ENCODE measurements at places on chromosomes 6 and 20. TPM values are rescaled to one million over a fixed set of nuclear protein-coding genes. Genes with fewer than 3 reads are reported as not detected.
A peak's percentile ranks its signal among the peaks of the same experiment; 100 is the strongest.

- no peak for DNase-seq
These were observed 8.9 kb downstream of the FITM2 start for GRCh38 chr20:44302026-44302669.

DNA sequence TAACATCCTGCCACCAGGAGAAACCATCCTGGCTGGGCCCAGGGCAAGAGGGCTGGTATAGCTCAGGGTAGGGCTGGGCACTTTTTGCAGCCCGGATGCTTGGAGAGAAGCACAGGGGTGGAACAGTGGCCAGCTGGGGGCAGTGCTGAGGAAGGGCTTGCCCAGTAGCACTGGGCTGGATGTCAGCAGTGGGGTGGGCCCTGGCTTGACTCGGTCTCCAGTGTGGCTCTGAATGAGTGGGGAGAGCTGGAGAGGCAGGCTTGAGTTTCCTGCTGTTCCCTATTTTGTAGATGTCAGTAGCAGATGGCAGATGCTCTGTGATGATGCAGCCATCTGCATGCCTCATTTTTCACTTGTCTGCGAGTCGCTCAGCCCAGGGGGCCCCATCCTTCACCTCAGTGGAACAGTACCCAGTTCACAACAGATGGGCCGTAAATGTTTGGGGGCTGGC, 56.3 kb upstream of the TULP1 start:
- DNase-seq: peak; percentile 26

The TSHZ2 gene
- total RNA-seq: 8.5 TPM

DNA sequence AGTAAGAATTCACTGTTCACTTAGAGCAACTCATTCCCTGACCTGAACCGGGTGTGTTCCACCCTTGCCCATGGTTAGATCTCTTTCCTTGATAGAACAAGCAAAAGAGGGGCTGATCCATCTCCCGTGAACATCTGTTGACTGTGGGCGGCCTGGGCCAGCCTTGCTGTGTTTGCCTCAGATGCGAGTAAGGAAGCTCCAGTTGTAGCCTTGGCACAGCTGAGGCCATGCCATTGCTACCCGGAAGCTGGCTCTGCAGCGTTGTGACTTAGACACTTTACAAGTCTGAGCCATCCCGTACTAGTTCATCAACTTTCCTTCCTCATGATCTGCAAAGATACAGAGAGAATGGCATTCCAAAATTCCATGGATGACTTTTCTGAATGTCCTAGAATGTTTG, 139.0 kb downstream of the MAP3K4 start:
- no peak for DNase-seq

The DEFB121 gene
- total RNA-seq: not detected

Data from neural crest cell (in vitro differentiated cells).